Stimulated activated CD8-positive, alpha-beta memory T cell treated with anti-CD3 and anti-CD28 coated beads, Interleukin-4, amount 100 ng/mL, for 1 hour (primary cell): ENCODE measurements at places on chromosomes 13 and 19.

DNA sequence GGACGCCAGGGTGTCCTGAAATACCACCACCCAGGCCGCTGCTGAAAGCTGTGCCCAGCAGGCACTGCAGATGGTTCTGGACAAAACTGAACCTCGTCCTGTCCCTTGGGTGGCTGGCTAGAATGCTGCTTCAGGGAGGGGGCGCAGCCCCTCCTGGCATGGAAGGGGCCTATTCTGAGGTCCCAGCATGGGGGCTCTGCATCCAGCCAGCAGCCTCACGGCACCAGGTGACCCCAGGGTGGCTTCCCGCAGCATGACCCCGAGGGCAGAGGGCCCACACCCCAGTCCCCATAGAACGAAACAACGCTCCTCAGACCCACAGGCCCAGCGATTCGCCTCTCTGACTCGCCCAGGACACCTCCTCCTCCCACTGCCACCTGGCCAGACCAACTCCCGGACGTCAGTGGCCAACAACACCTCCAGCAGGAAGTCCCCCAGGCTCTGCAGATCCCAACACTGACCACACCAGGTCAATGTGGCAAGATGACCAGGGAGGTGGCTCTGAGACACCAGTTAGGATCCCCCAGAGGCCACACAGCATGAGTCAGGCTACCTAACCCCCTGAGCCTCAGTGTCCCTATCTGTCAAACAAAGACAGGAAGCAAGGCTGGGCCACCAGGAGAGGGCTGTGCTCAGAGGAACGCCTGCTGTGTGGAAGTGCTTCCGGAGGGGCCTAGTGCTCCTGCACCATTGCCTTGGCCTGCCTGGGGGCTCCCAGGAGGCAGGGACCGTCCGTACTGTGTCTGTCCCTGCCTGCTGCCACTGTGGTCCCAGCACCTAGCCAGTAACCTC, 6.1 kb downstream of the MKNK2 start:
- DNase-seq, result no peak

DNA sequence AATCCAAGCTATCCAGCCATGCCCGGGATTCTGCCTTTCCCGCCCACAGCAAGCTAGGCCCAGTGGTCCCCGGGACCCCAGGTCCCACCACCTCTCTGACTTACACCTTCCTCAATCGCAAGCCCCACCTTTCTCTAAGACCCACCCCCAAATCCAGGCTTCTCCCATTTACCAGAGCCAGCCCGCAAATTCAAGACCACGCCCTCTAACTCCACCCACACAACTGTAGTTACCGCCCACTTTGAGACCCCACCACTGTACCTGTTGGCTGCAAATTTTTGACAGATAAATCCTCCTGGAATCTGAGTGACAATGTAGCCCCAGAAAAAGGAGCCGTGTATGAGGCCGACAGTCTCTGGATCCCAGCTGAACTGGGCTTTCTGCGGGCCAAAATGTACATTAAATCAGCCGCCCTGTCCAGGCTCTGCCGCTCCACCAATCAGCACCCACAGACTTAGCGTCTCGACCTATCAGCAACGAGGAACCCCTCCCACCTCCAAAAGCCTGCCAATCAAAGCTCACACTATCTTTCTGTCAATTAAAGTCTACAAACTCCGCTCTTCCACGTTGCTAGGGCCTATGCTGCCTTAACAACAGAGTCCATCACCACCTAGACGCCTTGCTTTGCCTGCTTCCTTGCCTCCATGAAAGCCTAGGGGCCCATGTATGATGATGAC, 6.3 kb downstream of the SLC17A7 start:
- no peak for DNase-seq

GRCh38 chr19:12596485-12596884, 14.1 kb downstream of the ZNF490 start:
- no peak for DNase-seq

DNA sequence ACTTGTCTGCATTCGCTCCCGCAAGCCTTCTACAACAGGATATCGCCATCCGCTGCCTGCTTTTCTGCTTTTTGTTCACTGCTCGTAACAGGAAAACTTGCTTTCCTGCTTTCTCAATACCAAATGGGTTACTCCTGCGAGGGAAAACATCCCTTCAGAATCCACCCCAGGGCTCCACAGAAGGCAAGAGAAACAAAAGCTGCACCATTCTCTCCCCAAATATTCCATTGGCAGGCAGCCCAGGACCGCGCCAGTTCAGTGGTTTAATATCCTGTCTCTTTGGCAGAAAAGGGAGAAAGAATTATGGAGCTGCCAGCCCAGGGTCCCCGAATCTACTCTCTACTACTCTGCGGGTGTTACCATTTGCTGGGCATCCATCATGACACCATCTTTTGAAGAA, 84.7 kb upstream of the DOCK9 start:
- DNase-seq, result no peak

DNA sequence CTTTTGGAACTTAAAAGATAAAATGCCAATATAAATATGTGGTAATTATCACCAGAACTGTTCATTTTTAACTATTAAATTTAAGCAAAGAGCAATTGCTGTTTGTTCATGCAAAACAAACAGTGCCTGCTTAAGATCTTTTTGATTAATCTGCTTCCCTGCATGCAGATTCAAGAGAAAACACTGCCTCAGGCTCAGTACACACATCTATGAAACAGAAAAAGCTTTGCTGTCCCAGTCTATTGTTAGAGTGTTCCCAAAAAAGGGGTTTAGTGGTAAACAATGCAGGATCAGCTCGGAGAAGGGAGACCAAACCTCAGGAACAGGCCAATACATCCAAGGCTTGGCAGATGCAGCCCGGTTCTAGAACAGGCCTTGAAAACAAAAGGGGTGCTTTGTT, 49.3 kb upstream of the TDRD3 start:
- DNase-seq, result no peak

DNA sequence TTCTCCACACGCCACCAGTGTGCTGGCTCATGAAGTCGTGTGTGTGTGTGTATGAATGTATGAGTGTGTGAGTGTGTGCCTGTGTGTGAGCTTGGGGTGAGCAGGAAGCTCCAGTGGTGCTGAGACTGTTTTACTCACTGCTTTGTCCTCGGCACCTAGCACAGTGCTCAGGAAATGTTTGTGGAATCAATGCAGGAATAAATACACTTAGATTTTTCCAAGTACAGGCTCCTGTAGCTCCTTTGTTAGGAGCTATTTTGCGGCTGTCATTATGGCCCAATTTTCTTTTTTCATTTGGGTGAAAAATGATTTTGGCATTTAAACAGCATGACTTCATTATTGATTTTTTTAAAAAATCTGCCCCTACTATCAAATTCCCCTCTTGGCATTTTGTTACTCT, 193.5 kb upstream of the KL start:
- no peak for DNase-seq

GRCh38 chr13:52405767-52406494, at the start of gene THSD1:
Gene THSD1, minus strand, starts transcription at chr13:52406172. Its CDS starts 3,572 bp downstream, at chr13:52402600.
- no peak for DNase-seq

- DNase-seq, result no peak
Observed at GRCh38 chr13:39108783-39109182, 70.5 kb downstream of the NHLRC3 start.

DNA sequence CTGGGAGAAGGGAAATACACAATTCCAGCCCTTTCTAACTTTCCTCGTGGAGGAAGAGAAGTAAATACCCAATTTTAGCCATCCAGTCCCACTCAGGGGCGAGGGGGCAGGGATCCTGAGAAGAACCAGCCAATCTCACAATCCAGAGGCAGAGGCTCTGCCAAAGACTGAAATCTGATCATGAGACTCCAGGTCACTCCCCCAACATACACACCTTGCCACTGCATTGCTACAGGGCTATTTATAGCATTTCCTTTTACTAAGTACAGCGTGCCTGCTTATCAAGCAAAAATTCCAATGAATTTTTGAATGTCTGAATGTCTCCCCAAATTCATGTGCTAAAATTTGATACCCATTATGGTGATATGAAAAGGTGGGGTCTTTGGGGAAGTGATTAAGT, 1687.5 kb downstream of the EFNB2 start:
- DNase-seq, result no peak

- no peak for DNase-seq
Observed at GRCh38 chr13:50990818-50991506, 81.4 kb downstream of the RNASEH2B start.

GRCh38 chr13:65417953-65418352, 1812.2 kb downstream of the PCDH9 start:
- no peak for DNase-seq

DNA sequence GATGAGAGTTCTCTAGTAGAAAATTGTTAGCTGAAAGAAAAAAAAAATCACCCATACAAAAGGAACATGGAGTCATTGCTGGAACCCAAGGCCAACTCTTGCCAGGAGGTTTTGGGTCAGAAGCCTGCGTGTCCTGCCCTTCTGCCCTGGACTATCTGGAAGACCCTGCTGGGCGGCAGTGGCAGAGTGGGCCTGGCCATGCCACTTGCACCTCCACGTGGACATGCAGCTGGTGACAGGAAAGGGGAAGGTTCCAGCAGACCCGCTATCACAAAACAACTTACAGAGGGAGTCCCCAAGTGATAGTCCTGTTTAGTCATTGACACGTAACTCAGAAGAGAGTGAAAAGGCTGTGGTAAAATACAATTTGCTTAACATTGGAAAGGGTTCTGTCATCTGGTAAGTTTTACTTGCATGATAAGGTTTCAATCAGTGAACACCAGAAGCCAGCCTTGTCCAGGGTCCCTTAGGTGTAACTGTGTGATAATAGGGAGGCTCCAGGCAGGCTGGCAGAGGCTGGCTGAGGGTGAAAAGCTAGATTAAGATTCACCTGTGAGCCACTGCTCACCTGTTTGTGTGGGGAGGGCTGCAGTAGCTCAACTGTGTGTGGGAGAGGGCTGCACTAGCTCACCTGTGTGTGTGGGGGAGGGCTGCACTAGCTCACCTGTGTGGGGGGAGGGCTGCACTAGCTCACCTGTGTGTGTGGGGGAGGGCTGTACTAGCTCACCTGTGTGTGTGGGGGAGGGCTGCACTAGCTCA, 47.8 kb downstream of the COL4A2 start:
- no peak for DNase-seq

GRCh38 chr13:97192166-97192565, 30.0 kb upstream of the MBNL2 start:
- no peak for DNase-seq

- DNase-seq, result no peak
Observed at GRCh38 chr19:57558525-57558924, 1.1 kb downstream of the ZNF550 start.

GRCh38 chr13:23688336-23688735, 118.1 kb downstream of the TNFRSF19 start:
- DNase-seq, result no peak

DNA sequence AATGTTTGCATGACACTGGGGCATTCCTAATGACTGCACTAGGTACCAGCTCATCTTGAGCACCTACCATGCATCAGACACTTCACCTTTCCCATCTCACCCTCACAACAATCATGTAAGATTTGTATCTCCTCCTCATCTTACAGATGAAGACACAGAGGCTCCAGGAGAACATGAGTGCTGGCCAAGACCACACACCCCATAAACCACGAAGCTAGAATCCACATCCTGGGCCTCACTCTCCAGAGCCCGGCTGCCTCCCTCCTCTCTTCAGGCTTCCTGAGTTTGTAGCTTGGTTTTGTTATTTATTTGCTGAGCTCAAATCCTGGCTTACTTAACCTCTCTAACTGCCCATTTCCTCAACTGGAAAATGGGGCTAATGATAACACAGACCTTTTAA, 25.9 kb downstream of the FAM216B start:
- DNase-seq, result no peak

DNA sequence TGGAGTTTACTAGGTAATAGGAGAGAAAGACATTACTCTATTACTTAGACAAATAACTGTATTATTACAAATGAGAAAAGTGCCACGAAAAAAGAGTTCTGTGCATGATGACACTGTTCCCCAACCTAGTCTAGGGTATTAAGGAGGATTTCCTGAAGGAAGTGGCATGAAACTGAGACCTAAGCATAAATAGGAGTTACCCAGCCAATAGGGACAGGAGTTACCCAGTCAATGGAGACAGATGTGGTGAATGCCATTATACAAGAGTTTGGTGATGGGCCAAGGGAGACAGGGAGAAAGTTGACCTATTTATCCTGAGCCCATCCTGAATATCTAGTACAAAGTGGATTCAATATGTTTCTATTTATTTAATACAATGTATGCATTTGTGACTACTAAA, 65.4 kb downstream of the KL start:
- no peak for DNase-seq

DNA sequence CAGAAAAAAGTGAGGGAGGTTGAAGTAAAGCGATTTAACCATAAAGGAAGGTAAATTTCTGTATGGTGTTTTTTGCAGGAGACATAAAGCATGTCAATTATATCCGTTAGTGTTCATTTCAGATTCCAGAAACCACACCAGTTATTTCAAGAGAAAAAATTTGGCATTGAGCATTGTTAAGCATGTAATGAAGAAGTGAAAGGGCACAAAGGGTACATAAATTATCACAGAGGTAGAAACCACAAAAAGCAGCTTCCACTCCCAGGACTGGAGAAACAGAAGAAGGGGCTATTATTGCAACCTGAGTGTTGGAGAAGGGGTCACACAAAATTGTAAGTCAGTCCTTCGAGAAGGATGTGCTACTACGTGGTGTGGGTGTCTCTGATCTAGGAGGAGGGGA, 72.2 kb upstream of the DACH1 start:
- DNase-seq, result no peak

DNA sequence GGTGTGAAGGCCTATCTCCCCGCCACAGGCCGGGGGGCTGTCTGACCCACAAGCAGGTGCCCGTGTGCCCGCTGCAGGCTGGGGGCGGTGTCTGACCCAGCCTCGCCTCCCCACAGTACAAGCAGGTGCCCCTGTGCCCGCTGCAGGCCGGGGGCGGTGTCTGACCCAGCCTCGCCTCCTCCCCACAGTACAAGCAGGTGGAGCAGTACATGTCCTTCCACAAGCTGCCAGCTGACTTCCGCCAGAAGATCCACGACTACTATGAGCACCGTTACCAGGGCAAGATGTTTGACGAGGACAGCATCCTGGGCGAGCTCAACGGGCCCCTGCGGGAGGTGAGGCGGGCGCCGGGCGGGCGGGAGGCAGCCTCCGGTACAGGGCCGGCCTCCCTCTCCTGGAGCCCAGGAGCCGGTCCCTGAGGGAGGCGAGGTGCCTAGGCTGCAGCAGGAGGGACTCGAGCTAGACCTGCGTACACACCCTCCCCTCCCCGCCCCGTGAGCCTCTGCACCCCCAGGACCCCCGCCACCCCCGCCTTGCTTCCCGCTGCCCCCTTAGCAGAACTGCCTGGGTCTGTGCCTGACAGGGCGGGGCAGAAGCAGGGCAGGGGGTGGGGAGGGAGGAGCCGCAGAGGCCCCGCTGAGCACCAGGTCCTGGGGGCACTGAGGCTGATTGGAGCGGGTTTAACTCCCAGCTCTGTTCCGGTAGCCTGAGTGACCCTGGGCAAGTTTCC, 20.6 kb downstream of the HCN2 start:
- DNase-seq, result no peak
